BE2C (cell line): ENCODE measurements at places on chromosomes 1 and 21.

DNA sequence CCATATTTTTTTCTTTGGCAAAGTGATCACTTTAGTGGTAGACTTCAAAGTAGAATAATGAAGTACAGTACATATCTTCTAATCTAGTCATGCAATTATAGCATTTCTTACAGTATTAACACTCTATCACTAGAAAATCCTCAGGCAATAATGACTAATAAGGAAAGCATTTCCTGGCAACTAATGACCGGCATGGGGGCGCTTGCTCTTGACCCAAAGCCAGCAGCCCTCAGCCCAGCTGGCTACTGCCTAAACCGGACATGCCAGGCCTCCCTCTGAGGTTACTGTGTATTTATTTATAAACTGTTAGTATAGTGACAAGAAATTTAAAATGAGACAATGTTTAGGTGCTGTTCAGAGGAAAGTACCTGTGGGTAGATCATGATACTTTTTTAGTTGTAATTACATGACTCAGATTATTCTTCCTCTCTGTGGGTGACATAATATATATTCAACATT lies 633.8 kb downstream of the PTPRC start:
- DNase-seq: no peak

GRCh38 chr1:218409946-218410510 lies 64.9 kb downstream of the TGFB2 start:
- DNase-seq: no peak

DNA sequence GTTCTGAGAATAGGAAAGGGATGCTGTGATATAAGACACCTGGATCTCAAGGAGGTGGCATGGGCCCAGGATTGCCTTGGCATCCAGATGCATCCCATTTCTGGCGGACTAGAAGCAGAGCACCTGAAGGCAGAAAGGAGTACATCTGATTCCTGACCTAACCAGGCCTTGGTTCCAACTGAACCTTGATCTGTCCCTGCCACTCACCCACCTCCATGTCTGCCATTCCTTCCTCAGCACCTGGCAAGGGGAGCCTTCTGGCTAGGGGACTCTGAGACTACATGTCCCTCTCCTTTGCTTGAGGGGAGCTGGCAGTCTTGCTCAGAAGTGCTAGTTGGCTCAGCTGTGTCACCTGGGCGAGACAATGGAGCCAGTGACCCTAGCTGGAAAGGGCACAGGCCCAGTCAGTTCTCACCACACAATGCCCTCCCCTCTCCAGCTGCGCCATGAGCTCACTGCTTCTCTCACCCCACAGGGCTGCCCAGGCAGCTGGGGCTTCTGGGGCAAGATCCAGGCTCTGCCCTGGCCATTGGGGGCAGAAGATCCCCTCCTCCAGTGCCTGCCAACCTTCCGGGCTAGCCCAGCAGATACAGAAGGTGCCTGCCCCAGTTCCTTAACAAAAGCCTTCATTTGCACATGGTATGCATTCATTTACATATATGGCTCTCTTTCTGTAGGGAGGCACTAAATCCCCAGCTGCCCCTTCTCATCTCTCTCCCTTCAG lies 2.9 kb downstream of the IGSF8 start:
- no peak for DNase-seq

GRCh38 chr1:221773383-221773782 lies 31.5 kb upstream of the DUSP10 start:
- DNase-seq: no peak

GRCh38 chr1:109775398-109775797 lies 11.7 kb upstream of the EPS8L3 start:
- DNase-seq: no peak

DNA sequence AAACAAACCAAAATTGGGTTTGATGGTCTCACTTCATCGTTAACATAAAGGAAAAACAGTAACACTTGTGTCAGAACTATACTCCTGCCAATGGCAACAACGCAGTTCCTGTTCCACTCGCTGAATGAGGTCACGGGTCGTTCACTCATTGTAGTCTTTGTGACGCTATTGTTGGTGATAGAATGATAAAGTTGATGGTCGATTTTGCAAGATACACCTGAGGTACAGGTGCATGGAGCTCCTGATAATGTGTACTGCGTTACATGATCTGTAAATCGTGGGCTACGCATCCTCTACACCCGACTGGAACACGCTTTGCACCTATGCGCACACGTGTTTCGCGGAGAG lies 391 bp upstream of the CENPS start:
- no peak for DNase-seq

DNA sequence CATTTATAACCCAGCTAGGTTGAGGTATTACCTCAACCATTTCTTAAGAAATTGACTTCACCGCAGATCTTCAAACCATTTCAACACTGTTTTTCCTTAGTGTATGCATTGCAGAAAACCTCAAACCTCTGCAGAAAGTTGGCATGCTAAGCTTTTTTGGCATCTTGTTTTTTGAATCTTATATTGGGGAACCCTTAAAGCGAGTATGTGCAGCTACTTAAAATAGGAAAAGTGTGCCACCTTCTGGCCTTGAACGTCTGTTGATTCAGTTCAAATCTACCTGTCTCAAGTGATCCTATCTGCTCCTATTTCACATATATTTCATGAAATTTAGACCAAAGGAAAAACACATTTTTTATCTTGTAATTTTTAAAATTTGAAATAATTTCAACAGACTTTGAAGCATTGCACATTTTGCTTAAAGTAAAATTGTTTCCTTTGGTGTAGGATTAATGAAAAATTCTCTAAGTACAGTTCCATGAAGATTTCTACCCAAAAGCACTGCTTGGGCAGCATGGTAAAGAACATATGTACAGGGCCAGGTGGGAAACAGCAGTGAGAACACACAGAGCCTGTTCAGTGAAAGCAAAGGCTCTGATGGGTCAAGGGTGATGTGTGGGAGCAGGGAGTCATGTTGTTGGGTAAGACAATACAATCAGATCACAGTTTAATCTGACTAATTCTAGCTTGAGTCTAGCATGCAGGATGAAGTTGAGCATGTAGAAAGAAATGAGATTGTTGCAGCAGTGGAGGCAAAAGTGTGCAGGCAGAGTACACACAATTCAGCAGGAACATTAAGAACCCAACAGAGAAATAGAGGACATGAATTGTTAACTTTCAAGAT lies 17.2 kb downstream of the HENMT1 start:
- peak; percentile 39 for DNase-seq

- no peak for DNase-seq
Measured at GRCh38 chr1:38898653-38899230, 17.4 kb upstream of the GJA9 start.

DNA sequence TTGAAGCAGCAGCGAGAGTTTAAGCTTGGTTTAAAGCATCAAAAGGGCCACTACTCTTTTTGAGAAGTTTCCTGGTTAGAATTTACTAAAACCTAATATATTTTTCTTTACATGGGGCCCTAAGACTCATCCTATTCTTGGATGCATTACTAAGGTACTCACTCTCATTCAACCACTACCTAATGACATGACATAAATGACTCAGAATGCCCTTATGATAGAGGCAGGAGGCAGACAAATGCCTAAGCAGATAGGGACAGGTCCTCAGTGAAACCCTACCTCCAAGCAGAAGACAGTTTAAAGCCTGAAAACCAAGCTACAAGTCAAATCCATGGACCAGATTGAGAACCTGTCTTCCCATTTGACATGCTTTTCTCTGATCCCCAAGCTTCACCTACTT lies 34.3 kb upstream of the SLC35A3 start:
- no peak for DNase-seq

- no peak for DNase-seq
Measured at GRCh38 chr21:28592205-28592865, 400.3 kb downstream of the LTN1 start.

GRCh38 chr1:1550591-1551432 lies 10.4 kb upstream of the TMEM240 start:
- peak; percentile 66 for DNase-seq

- DNase-seq: no peak
Measured at GRCh38 chr1:30747033-30748008, 10.3 kb downstream of the LAPTM5 start.

- DNase-seq: no peak
Measured at GRCh38 chr1:26490155-26490554, 17.9 kb downstream of the HMGN2 start.

DNA sequence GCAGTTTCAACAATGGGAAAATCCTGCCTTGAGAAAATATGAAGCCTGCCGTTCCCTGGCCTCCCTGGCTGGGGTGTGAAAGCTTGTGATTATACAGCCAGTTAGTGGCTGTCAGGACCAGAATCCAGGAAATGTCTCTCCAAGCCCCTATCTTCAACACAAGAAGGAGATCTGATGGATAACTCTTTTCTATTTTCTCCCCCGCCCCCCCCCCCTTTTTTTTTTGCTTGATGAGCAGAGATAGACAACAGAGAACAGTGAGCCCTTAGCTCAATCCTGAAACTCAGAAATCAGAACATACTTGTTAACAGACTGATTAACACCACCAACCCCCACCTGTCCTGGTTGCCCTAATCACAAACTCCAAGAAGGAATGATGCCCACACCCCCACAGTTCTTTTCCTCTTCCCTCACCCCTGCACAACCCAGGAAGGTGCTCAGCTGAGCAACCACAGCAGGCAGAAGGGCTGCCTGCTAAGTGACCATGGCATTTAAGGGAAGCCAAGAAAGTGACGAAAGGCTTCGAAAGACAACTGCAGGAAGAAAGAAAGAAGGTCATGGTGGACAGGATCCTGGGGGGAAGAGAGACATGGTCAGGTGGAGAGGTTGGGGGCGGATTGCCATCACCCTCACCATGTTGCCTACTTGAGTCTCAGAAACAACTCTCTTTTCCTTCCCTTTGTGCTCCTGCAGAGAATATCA lies 12.3 kb upstream of the DENND2D start:
- no peak for DNase-seq

DNA sequence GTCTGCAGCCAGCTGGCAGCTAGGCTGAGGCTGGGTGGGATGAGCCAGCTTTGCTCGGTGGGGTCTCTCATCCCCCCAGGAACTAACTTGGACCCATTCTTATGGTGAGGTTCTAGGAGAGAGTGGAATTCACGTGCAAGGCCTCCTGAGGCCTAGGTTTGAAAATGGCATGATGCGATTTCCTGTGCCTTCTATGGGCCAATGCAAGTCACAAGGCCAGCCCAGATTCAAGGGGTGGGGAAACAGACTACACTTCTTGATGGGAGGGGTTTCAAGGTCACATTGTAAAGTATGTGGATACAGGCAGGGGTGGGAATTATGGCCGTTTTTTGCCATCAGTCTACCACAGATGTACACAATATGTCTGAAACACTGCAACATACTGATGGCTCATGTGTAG lies 48.3 kb downstream of the HTR6 start:
- no peak for DNase-seq

GRCh38 chr1:220012259-220012658 lies 34.0 kb downstream of the EPRS1 start:
- no peak for DNase-seq

DNA sequence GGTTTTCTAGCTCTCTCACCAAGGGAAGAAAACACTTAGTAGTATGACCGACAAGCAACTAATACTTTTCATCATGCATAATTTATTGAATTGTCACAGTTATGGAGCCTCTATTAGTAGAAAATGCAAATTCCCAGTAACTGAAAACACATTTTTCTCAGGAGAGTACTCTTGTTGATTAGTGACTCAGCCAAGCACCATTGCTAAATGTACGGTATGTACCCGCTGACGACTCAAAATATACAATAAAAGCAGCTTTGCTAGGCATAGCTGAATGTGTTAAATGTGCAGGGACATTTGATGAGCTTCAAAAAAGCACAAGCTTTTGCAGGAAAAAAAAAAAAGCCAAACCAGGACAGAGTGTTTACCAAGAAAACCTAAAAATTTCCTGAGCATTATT lies 63.9 kb downstream of the WDR64 start:
- no peak for DNase-seq

DNA sequence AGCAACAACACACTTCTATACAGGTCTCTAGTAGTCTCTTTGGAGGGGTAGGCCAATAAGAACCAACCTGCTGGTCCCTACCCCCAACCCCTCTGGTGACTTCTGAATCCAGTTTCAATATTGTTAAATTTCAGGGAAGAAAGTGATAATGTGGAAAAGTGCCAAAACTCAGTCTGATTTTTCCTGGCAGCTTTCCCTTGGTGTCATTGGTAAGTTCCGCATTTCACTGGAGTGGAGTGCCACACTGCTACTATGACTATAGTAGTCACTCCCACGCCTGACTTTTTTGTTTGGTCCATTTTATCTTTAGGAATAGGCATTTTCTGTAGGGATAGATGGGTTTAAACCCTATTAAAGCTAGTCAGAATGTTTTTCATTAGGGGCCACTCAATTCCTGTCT lies 5.7 kb upstream of the ARID1A start:
- DNase-seq: no peak

GRCh38 chr21:27407271-27407670 lies 440.4 kb upstream of the ADAMTS5 start:
- DNase-seq: no peak

- DNase-seq: no peak
Measured at GRCh38 chr1:40264354-40264781, 6.3 kb downstream of the ZMPSTE24 start.

GRCh38 chr1:97796711-97797110 lies 124.1 kb downstream of the DPYD start:
- no peak for DNase-seq

DNA sequence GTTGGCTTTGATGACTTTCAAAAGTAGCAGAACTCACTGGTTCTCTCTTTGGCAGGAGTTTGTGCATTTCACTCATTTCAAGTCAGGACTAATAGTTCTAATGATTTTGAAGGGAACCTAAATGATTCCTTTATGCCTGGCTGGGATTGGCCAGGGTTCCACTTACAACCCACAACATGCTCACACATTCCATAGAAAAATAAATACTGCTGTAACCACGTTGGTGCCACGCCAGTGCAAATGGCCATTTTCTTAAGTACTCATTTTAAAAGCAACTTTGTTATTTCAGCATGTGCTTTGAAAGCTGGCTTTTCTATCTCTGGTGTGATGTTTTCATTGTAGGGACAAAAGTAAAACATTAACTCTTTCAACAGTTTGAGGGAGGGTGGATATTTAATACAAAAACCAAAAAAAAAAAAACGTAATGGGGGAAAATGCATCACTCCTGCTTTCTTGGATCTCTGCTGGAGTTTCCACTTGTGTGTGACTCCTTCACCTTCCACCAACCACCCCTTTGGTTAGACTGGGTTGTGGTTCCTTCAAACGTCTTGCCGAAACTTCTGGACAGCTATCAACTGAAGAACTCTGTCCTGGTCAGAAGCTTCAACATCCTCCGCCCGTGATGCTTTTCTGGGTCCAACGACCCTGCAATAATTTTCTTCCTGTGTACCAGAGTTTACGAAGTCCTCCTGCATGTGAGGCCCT lies 300.4 kb upstream of the RUNX1 start:
- DNase-seq: no peak

GRCh38 chr1:229023651-229024300 lies 247.1 kb upstream of the RAB4A start:
- DNase-seq: no peak
